EH (cell line): ENCODE measurements at places on chromosomes 11 and 22.

DNA sequence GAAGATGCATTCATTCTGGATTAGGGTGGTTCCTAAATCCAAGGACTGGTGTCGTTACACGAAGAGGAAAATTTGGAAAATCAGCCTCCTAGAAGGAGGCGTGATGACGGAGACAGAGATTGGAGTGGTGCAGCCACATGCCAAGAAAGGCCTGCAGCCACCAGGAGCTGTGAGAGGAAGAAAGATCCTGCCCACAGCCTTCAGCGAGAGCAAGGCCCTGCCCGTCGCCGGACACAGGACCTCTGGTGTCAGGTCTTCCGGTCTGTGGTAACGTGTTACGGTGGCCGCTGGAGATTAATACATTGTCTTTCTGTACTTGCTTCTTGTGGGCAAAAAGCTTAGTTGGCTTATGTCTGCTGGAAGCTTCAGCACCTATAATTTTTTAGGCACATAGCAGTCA, 1045.8 kb downstream of the BRD1 start:
- DNase-seq = no peak

DNA sequence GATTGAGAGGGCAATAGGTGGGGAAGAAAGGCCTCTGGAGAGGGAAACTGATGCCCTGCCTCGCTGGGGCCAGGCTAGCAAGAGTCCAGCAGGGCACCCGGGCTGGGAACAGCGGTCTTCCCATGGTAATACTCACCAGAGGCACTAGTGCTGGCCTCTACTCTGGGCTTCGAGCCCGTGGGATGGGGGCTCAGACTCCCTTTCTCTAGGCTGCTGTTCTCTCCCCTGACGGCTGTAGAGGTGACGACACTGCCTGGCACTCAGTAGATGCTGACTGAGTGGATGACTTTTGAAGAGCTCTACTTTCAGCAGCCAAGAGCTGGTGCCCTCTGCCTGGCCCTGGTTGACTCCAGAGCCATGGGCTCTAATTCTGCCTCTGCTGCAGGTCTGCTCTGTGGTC, 818 bp upstream of the C1QTNF4 start:
- DNase-seq = no peak

DNA sequence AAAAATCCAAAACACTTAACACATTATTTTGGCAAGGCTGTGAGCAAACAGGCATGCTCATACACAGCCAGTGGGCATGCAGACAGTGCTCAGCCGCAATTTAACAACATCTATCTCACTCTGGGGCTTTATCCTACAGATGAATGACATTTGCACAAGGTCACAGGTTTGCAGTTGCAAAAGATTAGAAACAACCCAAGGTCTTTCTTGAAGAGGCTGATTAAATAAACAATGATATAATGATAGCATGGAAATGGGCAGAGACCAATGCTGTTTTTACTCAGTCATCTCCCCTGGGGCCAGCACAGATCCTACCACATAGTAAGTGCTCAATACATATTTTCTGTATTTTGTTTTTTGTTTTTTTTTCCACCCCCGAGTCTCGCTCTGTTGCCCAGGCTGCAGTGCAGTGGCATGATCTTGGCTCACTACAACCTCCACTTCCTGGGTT, 9.4 kb downstream of the A4GALT start:
- peak; percentile 34 for DNase-seq

- DNase-seq = no peak
Measured at GRCh38 chr11:74507582-74507981, 14.1 kb upstream of the LIPT2 start.

DNA sequence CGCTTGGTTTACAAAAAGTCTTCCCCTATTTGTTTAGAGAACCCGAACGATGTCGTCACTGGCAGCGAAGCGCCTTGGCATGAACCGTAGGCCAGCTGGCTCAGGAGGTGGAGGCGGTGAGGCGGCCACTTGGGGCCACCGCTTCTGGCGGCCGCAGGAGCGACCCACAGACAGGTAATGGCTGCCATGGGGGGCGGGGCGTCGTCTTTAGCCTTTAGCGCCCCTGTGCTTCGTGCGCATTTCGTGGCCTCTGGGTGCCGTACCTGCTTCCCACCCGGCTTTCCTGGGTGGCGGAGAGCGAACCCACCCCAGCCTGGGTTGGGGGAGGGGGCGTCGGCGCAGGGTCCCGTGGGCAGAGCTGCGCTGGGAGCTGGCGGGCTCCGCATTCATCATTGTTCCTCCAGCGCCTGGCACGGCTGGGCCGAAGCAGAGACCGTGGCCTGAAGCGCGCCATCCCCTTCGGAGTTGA, 469 bp upstream of the OSBP2 start:
- DNase-seq = peak; percentile 11

- no peak for DNase-seq
Measured at GRCh38 chr22:29998627-29999384, 81.5 kb upstream of the HORMAD2 start.
